ENCODE measurements at places on chromosomes 2 and 18.

DNA sequence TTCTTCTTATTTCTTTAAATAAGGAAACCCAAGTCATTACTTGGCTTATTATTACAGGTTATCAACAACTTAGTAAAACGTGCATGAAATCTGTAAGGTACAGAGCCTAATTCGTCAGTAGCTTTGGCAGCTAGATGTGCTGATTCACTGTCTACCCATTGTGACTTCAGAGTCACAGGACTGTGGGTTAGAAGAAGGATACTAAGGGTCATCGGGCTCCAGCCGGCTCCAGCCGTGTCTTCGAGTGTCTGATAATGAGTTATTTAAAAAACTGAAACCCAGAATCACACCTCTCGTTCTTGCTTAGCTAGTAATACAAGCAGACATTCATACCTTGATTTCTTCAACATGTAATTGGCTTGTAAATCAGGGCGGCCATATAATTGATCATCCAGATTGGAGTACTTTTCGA, 170.5 kb downstream of the FMNL2 start:
- DNase-seq = no peak

DNA sequence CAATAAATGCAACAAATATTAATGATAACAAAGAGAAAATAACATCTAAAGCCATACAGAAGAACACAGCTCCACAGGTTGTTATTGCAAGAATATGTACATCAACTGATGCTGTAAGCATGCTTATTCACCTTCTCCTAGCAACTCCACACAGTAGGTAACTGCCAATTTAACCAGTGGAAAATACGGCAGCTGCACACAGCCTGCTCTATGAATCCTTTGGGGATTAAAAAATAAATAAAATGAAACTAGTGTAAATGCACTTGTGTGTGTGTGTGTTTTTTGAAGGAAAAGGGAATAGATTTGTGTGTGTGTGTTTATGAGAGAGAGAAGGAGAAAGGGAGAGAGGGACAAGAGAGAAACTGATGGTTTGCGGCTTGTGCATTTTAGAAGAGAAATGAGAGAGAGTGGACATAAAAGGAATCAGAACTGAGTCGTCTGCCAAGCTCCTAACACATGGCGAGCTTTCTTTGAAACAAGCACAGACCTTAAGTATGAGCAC, 96.2 kb upstream of the PDE1A start:
- DNase-seq = no peak

GRCh38 chr2:5236249-5236648, 455.9 kb upstream of the SOX11 start:
- DNase-seq = no peak

DNA sequence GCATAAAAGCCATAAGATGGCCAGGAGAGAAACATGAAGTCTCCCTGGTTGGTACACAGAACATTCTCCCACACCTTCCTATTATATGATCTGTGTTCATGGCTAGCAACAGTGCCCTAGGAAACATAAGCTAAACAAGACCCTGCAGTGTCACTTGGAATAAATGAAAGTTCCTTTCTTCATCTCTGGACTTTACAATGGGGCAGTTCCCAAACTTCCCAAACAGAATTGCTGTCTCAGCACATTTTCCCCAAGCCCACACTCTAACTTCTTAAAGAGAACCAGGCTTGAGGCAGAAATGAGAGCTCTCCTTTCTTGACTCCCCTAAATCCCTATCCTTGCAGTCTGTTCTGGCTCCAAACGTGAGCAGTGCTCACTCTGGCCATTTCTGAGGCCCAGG, 173.2 kb upstream of the CREB1 start:
- no peak for DNase-seq

- no peak for DNase-seq
Measured at GRCh38 chr2:239368906-239369552, 31.8 kb downstream of the HDAC4 start.

GRCh38 chr2:171008550-171009205, 79.6 kb downstream of the GORASP2 start:
- DNase-seq = no peak

DNA sequence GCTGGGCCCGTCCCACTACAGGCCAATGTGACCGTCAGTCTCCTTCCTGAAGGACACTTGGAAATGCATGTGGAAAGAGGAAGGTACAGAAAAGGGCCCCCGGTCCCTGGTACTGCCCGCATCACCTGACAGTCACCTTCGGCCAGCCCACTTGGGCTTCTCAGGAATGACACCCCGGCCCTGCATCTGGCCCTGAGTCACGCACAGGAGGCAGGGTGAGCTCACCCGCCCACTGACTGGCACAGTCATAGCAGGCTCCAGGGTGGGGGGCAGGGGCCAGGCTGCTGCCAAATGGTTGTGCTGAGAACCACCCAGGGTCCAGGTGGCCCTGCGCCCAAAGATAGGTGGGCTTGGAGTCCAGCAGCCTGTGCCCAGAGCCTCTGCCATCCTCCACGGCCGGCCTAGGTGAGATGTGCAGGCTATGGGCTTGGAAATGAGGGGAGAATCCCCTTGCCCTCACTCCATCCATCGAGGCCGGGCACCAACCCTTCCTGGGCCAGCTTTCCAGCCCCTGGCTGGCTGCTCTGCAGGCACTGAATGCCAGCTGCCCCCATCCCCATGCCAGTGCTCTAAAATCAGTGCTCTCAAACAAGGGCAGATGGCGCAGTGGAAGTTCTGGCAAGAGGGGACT, 14.1 kb downstream of the EMX1 start:
- no peak for DNase-seq

DNA sequence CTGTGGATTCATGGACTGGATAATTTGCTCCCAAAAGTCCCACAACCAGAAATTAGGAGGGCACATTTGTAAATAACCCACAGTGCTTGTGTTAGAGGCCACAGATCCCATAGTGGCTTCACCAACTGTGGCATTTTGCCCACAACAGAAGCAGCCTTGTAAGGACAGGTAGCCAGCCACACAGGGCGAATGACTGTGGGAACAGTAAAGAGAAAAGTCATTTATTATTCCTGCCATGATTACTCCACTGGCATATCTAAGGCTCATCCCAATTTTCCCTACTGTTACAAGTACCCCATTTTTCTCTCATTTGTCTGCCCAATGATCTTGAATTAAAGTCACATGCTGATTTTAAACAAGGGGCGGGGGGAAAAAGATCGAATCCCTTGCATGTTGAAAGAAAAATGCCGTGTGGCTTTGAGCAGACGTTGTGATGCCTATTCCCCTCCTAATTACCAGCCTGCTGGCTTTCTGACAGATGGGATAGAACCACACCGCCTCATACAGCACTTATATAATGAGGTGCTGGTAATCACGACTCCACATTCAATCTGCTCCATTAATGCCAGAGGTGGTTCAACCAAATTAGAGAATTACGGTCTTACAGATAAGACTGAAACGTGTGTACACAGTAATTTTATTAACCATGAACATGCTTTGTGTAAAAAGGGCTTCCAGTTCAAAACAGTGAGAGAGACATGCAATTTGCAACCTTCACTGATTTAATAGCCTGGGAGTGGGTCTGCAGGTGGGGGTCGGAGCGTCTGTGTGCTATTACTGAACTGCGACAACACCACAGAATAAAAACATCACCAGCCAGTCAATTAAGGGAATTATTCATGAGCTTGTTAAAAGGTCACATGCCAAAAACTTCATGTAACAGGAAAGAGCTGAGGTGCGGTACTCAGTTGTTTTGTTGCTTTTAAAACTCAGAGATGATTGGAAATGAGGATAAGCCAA, 196.0 kb downstream of the TMEM163 start:
- DNase-seq = no peak

DNA sequence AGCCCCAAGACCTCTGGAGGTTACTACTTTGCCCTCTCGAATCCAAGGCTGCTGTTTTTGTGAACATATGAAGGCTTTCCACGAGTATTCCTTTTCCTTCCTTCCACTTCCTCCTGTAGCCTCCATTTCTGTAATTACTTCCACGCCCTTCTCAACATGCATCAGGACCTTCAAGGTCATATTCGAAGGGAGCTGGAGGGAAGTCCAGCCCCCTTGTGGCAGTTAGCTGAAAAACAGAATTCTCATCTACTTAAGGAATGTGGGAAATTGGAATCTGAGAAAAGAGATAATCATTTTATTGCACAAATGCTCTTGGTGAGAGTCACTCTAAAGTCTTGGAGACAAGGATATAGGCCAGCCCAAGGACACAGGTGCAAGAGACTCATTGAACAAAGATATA, 1000.2 kb downstream of the TDRD15 start:
- DNase-seq = no peak

DNA sequence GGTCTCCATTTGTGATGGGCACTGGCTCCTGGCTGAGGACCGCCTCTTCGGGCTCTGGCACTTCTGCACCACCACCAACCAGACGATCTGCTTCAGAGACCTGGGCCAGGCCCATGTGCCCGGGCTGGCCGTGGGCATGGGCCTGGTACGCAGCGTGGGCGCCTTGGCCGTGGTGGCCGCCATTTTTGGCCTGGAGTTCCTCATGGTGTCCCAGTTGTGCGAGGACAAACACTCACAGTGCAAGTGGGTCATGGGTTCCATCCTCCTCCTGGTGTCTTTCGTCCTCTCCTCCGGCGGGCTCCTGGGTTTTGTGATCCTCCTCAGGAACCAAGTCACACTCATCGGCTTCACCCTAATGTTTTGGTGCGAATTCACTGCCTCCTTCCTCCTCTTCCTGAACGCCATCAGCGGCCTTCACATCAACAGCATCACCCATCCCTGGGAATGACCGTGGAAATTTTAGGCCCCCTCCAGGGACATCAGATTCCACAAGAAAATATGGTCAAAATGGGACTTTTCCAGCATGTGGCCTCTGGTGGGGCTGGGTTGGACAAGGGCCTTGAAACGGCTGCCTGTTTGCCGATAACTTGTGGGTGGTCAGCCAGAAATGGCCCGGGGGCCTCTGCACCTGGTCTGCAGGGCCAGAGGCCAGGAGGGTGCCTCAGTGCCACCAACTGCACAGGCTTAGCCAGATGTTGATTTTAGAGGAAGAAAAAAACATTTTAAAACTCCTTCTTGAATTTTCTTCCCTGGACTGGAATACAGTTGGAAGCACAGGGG, 5.5 kb downstream of the TMEM37 start:
- no peak for DNase-seq

DNA sequence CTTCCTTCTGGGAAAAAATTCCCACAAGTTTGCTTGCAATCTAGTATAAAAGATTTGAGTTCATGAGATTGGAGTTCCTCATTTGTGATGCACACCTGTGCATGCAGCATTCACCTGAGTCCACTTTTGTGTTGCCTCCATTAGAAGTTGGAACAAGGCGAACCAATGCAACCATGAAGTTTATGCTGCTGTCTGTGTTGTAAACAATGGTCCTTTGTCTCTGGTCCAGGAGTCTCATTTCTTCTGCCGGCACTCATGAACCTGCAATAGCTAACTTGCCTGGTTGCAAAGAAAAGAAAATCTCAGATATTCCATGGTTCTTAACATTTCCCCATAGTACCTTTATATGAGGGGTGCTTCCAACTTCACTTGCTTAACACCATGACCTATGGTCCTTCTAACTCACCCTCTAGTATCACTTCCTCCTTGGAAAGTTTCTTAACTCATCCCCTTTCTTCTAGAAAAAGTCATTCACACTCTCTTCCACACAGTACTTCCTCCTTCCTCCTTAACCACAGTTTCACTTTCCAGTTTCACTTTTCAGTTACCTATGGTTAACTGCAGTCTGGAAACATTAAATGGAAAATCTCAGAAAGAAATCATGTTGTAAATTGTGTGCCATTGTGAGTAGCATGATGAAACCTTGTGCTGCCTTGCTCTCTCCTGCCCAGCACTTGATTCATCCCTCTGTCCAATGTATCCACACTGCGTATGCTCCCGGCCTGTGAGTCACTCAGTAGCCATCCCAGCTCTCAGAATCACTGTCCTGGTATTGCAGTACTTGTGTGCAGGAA, 128.8 kb upstream of the TRIB2 start:
- DNase-seq = no peak

GRCh38 chr2:108620656-108621055, 86.4 kb downstream of the LIMS1 start:
- DNase-seq = no peak

DNA sequence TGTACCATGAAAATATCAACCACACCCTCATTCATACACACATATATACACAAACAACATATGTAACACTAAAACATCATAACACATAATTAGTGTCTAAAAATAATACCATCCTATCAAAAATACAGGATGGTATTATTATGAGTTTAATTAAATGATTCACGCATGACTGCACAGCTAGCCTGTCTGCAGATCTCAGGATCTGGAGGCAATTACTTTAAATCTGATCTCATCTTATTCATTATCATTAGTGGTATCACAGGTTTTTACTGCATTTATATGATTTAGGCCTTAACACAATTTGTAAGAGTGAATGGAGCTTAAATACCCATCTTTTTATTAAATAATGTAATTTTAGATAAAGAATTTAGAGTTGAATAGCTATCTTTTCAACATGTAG, 443.4 kb upstream of the LINC00305 start:
- DNase-seq = no peak

- no peak for DNase-seq
Measured at GRCh38 chr2:20525041-20526035, 78.5 kb downstream of the RHOB start.

GRCh38 chr2:224098481-224099230, 59.6 kb upstream of the SERPINE2 start:
- no peak for DNase-seq

DNA sequence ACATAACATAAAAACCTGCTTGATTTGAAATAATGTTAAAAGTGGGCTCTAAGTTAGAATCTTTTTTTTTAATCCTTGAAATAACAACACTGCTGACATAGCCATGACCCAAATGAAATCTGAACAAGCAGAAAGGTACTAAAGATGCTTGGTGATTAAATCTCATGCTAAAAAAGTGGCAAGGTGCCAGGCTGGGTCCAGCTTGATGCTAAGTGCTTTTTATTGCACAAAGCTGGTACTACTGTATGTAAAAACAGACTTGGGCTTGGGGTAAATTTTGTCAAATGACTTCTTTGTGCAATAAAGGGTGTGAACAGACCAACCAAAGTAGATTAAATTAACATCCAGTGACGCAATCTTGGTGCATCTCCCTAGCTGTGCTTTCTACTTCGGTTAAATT, 13.4 kb downstream of the BCL11A start:
- DNase-seq = no peak

GRCh38 chr2:147989809-147990403, 30.6 kb downstream of the ORC4 start:
- no peak for DNase-seq

GRCh38 chr18:49716035-49716434, 97.3 kb downstream of the ACAA2 start:
- no peak for DNase-seq

GRCh38 chr2:159129269-159129668, 157.2 kb downstream of the WDSUB1 start:
- DNase-seq = no peak

- no peak for DNase-seq
Measured at GRCh38 chr2:38417745-38418689, 40.9 kb upstream of the ATL2 start.
